ENCODE measurements at places on chromosomes 16 and 17.

DNA sequence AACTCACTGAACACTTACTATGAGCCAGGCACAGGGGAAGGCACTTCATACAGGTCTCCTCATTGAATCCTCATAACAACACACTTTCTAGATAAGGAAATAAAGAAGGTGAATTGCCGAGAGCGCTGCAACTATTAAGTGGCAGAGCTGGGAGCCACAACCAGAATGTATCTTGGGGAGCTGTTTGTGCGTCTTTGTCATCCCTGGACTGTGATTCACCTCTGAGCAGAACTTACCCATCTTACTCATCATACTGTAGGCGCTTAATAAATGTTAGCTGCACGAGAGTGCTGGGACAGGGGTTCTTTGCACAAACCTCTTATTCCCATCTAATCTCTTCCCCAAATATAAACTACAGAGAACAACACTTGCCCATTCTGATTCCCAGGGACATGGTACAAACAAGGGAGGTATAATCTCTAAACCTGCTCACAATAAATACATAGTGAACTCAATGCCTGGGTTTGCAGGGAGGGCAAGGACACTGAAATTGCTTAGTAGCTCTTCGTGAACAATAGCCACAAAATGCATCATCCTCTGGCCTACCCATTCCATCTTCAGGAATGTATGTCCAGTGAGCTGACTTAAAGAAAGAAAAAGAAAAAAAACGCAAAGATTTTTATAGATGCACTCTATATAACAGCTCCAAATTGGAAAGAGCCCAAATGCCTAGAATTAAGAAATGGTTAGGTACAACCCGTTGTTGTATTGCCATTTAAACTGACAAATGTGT is 43.0 kb downstream of the MYO18A start:
- no peak for DNase-seq

- DNase-seq: no peak
These were observed 621.0 kb downstream of the WWOX start for GRCh38 chr16:78720416-78720815.

- DNase-seq: no peak
These were observed 18.7 kb downstream of the CTU2 start for GRCh38 chr16:88724855-88725555.

- no peak for DNase-seq
These were observed 113.4 kb downstream of the PITPNC1 start for GRCh38 chr17:67490471-67490870.

DNA sequence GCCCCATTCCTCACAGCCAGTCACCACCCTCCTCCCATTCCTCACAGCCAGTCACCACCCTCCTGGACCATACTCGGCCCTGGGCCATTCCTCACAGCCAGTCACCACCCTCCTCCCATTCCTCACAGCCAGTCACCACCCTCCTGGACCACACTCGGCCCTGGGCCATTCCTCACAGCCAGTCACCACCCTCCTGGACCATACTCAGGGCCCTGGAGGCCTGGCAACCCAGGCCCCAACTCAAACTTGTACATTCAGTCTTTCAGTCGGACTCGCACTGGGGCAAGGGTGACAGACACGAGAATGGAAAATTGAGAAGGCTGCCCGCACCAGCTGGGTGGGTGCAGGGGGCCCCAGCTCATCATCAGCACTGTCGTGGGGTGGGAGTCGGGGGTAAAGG is 30.4 kb upstream of the FOXK2 start:
- DNase-seq: no peak

DNA sequence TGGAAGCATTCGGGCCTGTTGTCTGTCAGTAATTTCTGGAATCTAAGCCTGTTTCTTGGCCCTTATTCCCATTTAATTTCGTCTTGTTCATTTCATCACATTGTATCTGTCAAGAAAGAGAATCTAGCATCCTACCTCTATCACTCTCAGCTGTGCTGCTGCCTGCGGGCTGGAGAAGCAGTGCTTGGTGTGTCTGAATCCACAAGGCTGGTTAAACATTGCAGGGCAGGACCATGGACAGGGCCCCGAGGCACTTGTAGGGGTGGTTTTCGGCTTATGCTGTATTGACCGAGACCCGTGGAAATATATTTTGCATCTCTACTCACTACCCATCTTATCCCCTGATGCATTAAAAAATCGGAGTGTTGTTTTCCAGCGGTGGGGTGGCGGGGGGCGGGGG is 3.1 kb downstream of the RAB11FIP4 start:
- peak; percentile 55 for DNase-seq

GRCh38 chr17:2289878-2290478 is 13.6 kb downstream of the SMG6 start:
- no peak for DNase-seq

DNA sequence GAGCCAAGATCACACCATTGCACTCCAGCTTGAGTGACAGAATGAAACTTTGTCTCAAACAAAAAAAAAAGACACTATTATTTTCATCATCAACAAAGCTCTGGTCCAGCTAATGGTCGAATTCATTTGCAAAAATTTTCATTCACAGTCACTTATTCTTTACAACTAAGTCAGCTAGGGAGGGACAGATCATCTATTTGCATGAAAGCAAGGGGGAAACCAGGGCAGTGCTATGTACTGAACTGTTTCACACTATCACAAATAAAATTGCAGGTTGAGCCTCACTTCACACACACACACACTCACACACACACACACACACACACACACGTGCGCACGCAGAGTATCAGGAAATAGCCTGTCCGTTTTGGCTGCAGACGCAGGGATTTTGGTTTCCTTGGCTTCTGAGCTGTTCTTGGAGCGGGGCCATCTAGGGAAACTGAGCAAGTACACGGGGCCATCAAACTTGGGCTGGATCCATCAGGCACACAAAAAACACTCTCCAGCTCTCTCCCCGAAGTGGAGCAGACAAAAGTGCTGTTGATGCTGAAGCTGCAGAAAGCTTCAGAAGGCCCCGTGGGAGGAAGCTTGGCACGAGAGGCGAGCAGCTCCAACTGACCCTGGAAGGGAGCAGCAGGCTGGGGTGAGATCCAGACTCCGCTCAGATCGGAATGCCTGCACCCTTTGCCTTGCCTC is 44.3 kb upstream of the HELZ start:
- no peak for DNase-seq

DNA sequence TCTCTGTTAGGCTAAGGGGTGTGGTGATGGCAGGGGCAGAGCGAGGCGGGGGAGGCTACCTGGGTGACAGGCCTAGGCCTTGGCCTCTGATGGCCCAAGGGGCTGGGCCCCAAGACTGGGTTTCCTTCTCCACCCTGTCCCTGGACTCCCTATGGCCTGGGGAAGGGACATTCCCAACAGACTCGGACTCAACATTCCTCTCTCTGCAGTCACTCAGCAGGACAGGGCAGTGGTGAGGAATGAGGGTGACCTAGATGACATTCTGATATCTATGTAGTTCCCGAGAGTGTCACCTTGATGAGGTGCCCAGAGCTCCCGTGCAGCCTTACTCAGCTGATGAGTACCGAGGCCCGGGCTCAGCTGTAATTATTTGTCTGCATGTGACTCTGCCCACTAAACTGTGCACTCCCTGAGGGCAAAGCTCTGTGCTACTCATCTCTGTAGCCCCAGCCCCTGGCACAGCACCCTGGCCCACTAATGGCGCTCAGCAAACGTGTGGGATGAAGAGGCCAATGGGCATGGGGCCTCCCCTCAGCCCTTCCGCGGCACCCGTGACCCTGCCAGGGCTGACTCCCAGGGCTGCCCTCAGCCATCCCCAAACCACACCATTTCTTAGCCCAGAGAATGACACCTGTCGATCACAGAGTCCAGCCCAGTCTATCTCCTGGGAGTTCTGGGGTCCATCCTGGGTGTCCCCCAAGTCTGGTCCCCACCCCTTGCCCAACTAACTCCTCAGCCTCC is 2.2 kb downstream of the PLCD3 start:
- DNase-seq: no peak

DNA sequence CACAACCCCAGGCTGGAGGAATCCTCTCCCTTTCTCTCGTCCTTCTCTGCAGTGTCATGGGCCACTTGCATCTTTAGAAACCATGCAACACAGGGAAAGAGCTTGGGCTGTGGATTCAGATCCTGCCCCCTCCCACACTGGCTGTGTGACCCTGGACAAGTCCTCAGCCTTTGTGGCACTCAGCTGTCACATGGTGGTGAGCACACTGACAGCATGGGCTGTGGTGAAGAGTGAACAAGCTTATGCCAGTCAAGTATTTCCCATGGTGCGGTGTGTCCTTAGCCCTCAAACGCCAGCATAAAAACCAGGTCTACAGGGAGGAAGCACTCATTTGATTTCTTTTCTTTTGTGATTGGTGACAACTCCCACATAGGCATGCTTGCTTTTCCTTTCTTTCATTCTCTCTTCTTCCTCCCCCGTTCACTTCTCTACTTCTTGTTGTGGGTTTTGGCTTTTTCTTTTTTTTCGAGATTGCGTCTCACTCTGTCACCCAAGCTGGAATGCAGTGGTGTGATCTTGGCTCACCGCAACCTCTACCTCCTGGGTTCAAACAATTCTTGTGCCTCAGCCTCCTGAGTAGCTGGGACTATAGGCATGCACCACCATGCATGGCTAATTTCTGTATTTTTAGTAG is 314.2 kb downstream of the CPPED1 start:
- DNase-seq: no peak

DNA sequence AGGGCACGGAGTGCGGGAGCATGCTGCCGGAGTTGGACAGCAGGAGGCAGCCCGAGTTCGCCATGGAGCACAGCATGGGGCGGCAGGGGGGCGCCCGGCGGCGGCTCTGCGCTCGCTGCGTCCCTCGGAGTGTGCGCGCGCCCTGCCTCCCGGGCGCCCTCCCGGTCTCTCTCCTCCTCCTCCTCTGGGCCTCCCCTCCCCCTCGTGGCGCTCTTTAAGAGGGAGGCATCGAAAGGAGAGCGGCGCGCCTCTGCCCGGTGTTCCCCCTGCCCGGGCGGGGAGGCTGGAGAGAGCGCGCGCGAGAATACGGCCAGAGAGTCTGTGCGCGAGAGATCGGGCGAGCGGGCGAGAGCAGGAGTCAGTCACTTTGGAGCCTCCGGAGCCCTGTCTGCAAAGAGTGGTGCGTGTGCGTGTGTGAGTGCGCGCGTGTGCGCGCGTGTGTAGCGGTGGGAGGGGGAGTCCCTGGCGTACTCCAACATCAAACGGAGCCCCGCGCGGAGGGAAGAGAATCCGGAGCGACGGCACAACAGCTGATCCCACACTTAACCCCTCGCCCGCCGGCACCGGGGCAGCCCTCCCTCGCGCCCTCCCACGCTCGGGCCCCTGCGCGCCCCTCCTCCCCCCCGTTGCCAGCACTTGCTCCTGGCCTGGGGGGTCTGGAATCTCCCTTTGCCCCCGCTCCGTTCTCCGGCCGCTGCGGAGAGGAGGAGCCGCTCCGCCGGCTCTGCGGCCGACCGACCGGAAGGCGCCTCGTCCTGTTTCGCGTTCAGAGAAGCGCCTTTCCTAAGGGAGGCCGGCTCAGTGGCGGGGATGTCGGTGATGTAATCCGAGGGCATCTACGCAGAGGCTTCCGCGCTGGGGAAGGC is 108.9 kb downstream of the ENGASE start:
- no peak for DNase-seq

DNA sequence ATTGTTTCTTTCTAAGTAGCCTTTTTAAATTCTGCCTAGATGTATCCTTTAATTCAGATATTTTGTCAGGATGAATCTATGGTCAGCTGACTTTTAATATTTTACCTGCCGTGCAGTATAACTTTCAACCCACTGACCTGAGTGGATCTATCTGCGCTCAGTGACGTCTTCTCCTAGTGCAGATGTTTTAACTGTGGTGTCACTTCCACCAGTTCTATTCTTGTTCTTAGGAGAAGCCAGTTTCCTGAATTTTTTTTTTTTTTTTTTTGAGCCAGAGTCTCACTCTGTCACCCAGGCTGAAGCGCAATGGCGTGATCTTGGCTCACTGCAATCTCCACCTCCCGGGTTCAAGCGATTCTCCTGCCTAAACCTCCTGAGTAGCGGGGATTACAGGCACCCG is 5.0 kb upstream of the TM4SF5 start:
- no peak for DNase-seq

DNA sequence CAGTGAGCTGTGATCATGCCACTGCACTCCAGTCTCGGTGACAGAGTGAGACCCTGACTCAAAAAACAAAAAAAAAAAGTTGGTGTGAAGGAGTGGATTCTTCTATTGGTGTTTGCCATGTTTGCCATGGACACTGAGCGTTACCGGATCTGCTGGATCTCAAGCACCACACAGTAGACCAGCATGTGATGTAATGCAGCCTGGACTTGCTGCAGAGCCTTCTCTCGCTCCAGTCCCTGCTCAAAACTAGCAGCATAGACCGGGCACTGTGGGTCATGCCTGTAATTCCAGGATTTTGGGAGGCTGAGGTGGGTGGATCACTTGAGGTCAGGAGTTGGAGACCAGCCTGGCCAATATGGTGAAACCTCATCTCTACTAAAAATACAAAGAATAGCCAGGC is 50.4 kb downstream of the BCL7C start:
- no peak for DNase-seq

DNA sequence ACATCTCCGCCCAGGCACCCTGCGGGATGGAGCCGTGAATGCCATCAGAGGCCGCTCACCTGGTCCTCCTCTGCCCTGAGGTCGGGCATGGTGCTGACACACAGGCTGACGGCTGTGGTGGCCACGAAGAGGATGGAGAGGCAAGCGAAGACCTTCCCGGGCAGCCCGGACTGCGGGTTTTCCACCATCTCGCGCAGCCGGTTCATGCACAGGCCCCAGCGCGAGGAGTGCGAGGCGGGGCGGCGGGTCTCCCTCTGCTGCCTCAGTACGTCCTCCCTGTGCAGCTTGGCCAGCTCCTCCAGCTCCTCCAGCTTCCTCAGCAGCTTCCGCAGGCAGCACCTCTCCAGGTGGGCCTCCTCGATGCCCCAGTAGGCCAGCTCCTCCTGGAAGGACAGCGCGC is 3.1 kb downstream of the KCNG4 start:
- DNase-seq: no peak

GRCh38 chr16:48608452-48608851 is 1.5 kb downstream of the N4BP1 start:
- DNase-seq: no peak

DNA sequence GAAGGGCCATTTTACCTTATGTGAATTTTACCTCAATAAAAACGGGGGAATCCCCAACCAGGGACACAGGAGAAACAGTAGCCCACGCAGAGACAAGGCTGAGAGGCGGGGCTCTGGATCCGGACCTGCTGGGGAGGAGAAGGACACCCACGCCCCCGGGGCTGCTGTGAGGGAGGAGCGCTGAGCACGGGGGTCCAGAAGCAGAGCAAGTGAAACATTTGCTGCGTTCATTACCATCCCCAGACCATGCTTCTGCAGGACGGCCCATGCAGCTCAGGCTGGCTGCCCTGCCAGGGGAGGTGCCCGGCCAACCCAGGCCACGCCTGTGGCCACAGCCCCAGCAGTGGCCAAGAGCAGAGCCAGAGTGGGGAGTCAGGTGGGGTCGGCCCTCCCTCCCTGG is 50.0 kb downstream of the KCNJ18 start:
- no peak for DNase-seq

GRCh38 chr16:47567321-47567720 is 106.2 kb downstream of the PHKB start:
- no peak for DNase-seq

GRCh38 chr16:58499615-58500351 is at the start of gene NDRG4:
Gene NDRG4, plus strand, starts transcription at chr16:58500143. Its CDS starts 106 bp downstream, at chr16:58500249.
- DNase-seq: no peak

DNA sequence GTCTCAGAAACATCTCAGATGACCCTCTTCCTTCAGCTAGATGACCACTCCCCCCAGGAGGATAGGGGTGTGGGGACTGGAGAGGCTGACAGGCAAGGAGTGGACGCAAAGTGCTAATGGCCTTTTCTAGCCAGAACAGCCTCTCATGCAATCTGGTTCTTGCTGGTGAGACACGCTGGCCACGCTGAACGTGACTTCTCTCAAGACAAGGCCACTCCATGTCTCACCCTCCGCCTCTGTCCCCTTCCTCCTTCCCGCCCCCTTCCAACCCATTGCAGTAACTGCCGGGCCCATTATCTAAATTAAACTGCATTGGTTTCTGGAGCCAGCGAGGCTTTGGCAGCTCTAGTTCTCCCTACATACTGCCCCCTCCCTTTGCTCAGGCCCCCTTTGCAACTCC is 9.5 kb downstream of the CACNA1G start:
- no peak for DNase-seq
